Hematopoietic multipotent progenitor cell (in vitro differentiated cells): ENCODE measurements at places on chromosomes 1 and 21.

DNA sequence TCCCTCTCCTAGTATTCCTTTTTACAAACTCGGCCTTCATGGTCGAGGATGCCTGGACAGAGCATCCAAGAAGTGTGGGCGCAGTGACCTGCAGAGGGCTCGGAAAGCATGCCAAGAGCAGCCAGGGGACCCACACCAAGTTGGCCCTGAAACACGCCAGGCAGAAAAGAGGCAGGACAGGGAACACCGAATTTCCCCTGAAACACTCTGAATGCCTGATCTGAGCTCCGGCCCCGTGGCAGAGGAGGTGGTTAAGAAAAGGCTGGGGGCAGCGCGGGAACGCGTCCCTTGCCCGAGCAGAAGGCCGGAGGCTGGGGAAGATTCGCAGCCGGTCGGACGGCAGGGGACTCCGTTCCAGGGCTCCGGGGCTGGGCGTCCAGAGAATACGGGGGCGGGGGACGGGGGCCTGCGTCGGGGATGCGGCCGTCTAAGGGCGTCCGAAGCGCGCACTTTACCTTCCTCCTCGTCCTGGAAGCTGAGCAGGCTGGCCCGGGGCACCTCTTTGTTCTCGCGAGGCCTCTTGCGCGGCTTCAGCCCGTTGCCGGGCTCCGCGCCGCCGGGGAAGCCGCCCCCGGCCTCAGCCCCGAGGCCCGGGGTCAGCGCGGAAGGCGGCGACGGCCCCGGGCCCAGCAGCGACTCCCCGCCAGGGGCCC, 558 bp downstream of the PAXBP1 start:
- DNase-seq, result no peak

DNA sequence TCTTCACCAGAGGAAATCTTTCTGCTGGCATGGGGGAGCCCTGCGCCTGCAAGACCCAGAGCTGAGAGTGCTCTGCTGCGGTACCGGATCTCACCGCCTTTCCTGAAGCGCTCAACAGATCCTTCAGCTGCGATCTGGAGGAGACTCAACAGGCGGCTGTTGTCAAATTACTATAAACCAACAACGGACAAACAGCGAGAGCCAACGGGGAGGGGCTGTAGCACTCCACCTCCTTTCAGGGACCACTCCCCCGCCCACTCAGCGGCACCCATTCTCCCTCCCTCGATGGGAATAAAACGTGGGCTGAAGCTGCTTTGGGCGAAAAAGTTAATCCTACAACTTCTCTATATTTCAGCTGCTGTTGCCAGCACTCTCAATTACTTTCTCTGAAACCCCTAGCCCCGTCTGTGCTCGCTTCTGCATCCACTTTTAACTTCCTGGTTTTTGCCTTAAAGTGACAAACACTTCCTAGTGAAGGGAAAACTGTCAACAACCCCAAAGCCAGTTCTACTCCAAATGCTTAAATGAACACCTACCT, at the start of gene FMO5:
Gene FMO5, minus strand, starts transcription at position 147 of the 538 bp plus-strand sequence. CDS start 310 bp downstream, outside the sequence.
- DNase-seq, result peak; percentile 85

DNA sequence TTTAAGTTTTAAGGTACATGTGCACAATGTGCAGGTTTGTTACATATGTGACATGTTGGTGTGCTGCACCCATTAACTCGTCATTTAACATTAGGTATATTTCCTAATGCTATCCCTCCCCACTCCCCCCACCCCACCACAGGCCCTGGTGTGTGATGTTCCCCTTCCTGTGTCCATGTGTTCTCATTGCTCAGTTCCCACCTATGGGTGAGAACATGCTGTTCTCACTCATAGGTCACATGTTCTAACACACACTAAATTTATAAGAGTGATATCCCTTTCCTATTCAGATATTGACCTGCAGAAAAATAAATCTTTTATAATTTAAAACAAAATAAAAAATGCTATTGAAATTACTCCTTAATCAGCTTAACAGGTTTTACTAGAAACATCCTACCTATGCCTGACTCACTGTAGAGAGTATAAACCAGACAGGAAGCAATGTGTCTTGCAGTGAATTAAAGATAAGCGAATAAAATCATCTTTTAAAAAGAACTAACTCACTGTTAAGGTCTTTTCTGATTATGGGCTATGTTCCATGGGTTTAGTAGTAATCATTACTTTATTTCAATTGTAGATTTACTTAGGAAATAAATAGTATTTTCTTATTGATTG, 82.0 kb upstream of the DPH5 start:
- DNase-seq, result peak; percentile 55

- DNase-seq, result no peak
Measured at GRCh38 chr1:29971703-29972102, 735.4 kb downstream of the PTPRU start.

DNA sequence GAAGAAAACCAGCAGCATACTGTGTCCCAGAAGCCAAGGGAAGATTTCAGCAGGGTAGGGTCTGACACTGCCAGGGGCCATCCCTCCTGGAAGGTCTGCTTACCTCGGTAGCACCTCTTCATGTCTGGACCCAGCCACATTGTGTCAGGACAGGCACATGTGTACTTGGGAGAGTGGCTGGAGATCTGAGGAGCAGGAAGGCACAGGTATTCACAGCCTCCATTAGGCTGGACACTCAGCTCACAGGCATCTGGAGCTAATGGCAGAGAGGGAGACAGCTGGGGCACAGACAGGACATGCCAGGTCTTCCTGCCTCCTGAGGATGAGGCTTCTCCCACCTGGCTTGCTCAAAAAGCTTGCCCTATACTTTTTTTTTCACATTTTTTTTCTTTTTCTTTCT, 19.9 kb upstream of the MAGOH start:
- no peak for DNase-seq

DNA sequence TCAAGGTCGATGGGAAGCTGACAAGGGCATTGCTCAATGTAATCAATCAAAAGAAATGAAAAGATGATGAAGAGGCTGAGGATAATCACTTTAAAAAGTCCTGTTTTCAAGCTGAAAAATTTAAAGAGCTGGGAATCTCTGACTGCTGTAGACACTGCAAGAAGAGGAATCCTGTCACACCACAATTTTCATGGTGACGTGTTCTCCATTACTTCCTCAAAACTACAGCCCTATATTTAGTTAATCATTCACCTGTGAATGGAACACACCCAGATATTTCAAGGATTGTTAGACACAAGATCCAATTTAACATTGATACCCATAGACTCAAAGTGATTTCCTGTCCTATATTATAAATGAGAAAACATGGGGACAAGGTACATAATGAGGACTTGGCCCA, 1048.3 kb downstream of the AMY1C start:
- DNase-seq, result no peak

DNA sequence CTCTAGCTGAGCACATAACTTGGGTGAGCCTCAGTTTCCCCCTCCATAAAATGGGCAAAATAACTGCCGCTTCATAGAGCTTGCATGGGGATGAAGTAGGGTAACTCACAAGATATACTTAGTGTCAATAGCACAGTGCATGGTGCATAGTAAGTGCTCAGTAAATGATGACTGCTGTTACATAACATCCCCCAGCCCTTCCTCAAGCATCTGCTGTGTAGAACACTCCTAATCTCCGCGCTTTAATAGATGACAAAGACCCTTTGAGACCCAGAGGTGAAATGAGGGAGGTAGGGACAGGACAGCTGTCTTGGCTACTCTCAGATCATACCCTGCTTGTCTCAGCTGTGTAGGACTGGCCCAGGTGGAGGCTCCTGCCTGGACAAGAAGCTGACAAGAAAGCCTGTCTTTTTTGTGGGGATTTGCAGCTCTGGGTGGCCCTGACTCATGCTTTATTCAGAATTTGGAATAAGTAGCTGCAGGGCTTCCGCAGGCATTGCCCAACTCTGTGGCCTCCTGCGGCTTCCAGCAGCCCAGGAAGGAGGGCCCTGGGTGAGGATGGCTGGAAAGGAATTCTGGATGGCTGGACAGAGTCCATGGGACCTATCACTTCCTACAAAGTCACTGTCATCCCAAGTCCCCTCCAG, 20.7 kb upstream of the PADI4 start:
- no peak for DNase-seq

GRCh38 chr1:42221952-42222606, 57.5 kb upstream of the GUCA2A start:
- peak; percentile 4 for DNase-seq

- no peak for DNase-seq
Measured at GRCh38 chr1:94628499-94628843, 86.9 kb upstream of the F3 start.

DNA sequence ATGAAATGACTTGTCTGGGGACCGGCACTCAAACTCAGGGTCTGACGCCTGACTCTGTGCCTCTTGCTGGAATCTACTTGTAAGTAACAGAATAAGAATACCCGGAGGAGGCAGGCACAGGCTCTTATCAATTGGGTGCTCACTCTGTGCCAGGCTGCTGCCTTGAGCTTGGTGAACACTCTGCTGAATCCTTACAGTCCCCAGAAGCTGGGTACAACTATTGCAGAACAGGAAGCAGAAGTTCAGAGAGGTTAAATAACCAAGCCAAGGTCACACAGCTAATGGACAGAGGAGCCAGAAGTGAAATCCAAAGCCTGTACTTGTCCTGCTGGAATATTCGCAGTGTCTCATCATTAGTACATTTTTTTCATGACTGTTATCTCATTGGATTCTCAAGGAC, 86.0 kb downstream of the EPHB2 start:
- no peak for DNase-seq

DNA sequence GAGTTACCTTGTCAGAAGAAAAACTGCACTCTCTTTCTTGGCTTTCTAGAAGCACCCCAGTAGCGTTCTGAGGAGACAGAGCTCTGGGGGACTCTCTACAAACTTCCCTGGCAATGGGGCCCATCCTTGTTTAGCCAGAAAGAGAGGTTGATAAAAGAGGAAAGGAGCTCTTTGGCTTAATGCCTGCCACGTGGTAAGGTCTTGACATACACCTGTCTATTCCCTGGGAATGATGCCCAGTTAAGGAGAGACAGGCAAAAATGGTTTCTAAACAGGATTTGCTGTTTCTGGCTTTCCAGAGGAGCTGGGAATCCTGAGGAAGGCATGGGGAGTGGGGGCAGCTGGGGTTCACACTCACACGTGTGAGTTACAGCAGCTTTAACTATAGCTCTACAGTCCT, 30.2 kb upstream of the IL20 start:
- DNase-seq, result no peak

- DNase-seq, result no peak
Measured at GRCh38 chr21:34700605-34701004, 31.8 kb downstream of the CLIC6 start.

GRCh38 chr1:50508040-50508586, 84.9 kb upstream of the DMRTA2 start:
- DNase-seq, result no peak
